OCI-LY7 (cell line): ENCODE measurements at places on chromosomes 2 and 18.

DNA sequence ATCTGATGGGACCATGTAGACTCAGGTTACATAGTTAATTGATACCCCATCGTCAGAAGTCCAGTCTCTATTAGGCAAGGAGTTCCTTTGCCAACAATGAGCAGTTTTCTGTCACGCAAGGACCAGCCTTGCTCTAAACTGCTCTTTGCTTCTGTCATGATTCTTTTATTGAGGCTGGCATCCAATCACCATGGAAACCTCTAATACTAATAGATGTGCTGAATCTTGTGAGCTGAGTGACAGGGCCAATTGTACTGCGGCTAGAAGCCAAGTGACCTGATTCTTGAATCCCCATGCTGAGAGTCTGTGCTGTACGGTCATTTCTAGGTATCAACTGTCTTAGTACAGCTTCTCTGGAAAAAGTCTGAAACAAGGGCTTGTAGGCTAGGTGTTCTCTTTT lies 395.6 kb downstream of the RND3 start:
- no peak for DNase-seq

GRCh38 chr18:8786483-8787370 lies 81.4 kb downstream of the MTCL1 start:
- no peak for DNase-seq

GRCh38 chr18:79988071-79988450 lies 302 bp downstream of the TXNL4A start:
- DNase-seq = peak; percentile 69

DNA sequence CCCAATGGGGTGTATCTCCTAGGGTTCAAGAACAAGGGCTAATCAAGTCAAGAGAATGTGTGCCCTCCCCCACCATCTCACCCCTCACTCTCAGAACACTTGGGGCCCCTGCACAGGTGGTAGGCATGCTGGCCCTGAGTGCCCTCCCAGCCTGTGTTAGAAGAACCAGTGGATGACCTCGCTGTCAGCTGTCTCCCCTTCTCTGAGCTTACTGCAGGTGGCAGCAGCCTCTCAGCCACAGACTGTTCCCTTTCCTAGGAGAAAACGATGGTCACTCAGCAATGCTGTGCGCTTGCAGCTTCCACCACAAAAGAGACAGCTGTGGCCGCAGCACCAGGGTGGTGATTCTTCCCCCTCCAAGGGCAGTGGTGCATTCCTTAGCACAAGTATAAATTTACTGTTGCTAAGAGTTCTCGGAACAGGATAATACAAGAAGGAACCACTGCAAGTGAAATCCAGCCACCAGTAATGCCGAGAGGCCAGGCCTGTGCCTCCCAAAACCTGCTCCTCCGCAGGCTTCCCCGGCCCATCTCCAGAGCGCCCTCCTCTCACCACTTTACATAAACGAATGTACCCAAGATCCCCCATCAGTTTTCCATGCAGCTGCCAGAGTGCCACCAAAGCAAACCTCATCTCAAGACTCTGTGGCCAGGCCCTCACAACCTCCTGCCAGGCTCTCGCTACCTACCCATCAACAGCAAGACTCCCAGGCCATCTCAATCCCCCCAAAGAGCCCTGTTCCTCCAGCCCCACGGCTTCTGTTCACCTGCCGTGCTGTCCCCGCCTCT lies 935 bp upstream of the RAMP1 start:
- peak; percentile 53 for DNase-seq

DNA sequence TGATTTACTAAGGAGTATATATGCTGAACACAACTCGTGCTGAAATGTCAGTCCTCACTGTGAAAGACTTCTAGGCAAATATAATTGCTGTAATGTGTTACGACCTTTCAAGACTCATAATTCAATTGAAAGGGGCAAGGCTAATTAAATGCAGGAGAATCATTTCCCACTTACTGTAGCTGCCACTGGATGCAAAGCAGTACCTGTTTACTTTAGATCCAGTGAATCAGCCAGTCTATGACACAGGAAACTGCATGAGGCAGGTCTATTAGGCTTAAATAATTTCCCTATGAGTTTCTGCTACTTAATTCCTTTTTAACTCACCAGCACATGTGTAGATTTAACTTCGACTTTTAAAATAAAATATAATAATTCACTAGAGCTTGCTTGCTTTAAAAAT lies 125.6 kb downstream of the CTNNA2 start:
- DNase-seq = no peak

GRCh38 chr2:50018921-50019320 lies 864.6 kb upstream of the FSHR start:
- no peak for DNase-seq

GRCh38 chr2:158923180-158923594 lies 45.3 kb upstream of the TANC1 start:
- no peak for DNase-seq

- peak; percentile 65 for DNase-seq
These were observed 18.6 kb upstream of the MRPL19 start for GRCh38 chr2:75627902-75628504.

- peak; percentile 48 for DNase-seq
These were observed 64.1 kb downstream of the PTPN4 start for GRCh38 chr2:119823734-119824334.

- no peak for DNase-seq
These were observed 274.9 kb upstream of the GALNT5 start for GRCh38 chr2:156982615-156983014.

DNA sequence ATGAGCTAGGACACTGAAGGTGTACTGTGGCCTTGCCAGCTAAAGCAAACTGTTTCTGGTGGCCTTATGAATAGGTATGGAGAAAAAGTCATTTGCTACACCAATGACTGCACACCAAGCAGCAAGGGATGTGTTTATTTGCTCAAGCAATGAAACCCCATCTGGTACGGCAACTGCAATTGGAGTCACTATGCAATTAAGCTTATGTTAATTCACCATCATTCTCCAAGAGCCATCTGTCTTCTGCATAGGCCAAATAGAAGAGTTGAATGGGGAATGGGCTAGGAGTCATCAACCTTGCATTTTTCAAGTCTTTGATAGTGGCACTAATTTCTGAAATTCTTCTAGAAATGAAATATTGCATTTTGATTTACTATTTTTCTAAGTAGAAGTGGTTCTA lies 372.0 kb downstream of the KCNJ3 start:
- no peak for DNase-seq

DNA sequence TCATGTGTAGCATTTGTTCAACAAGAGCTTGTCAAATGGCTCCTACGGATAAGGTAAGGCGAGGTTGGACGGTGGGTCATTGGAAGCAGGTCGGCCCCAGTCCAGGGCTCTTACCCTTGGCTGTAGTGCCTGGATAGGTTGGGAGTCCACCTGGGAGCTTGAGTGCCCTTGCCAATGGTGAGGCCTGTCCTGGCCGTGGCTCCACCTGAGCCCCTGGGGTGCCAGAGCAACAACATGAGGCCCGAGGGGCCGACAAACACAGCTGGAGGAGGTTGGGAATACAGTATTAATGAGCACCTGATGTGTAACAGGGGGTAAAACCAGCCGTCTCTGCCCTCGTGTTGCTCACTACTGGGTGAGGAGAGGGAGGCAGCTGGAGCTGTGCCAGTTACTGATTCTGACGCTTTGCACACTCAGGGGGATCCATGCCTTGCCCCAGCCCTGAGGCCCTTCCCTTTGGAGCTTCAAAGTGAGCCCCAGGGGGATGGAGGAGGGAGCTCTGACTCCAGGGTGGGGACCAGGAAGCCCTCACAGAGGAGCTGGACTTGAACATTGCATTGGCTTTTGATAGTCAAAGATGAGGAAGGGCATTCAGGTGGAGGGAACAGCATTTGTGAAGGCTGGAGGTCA lies 87.2 kb downstream of the RHOB start:
- no peak for DNase-seq

GRCh38 chr2:128505575-128506526 lies 187.2 kb upstream of the HS6ST1 start:
- DNase-seq = no peak

DNA sequence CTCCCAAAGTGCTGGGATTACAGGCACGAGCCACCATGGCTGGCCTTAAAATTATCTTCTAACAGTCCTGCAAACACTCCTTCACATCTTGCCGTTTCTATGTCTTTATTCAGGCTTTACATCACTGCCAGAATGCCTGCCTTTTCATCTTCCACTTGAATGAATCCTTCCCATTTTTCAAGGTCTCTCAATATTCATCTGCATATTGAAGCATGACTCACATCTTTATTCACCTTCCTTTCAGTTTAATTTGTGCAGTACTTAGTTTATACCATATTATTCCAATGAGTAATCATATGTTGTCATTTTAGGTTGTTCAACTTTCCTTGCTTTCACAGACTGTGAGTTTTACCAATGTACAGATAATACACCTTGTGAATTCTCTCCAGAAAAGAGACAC lies 510.1 kb upstream of the PIK3C3 start:
- DNase-seq = no peak

DNA sequence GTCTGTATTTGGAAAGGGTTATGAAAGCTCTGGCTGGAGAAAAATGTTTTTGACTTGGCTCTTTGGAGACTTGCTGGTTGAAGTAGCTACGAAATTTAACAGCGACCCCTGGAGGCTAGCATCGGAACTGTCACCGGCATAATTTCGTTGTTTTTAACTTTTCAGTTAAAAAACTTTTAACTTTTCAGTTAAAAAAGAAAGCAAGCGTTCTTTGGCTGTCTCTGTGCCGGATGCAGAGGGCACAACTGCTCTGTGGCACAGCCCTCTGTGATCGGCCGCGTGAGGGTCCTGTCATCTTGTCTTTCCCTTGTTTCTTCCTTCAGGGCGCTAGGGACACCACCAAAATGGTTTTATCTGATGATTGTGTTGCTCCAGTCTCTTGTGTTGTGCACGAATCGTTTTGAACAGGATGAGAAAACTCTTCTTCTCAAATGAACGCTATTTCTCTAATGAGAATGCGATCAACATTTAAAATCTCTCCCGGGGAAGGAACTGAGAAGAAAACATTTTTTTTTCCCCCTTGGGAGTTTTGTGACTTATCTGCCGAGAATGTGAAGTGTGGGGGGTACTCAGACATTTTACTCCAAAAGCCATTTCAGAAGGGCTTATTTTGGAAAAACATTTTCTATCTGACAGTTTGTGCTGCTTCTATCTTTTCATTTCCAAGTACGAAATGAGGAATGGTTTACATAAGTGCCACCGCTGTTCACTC lies 57.1 kb downstream of the ADCYAP1 start:
- peak; percentile 34 for DNase-seq

GRCh38 chr2:118250463-118250862 lies 162.2 kb downstream of the INSIG2 start:
- DNase-seq = no peak

GRCh38 chr2:23230885-23231284 lies 154.1 kb upstream of the KLHL29 start:
- DNase-seq = no peak

DNA sequence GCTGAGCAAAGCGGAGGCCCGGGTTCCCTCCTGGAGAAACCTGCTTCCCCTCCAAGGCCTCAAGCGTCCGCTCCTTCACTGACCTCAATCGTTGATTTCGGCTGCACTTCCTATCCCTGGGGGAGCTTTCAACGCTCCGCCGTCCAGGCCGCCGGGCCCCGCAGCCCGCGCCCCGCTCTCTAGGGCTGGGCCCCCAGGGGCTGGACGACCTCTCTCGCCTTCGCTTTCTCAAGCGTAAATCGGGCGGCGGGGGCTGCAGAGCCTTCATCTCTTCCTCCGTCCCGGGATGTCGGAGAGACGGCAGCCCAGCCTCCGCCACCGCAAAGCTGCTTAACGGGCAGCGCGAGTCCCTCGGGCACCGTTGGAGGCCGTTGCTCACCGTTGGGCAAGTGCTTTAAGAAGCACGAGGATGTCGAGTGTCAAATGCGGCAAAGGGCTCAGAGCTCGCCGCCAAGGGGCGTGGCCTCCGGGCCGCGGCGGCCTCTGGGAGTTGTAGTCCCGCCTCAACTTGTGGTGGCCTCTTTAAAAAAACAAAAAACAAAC lies 8.5 kb downstream of the HES6 start:
- DNase-seq = no peak

GRCh38 chr2:67544286-67544685 lies 147.2 kb downstream of the ETAA1 start:
- DNase-seq = no peak

DNA sequence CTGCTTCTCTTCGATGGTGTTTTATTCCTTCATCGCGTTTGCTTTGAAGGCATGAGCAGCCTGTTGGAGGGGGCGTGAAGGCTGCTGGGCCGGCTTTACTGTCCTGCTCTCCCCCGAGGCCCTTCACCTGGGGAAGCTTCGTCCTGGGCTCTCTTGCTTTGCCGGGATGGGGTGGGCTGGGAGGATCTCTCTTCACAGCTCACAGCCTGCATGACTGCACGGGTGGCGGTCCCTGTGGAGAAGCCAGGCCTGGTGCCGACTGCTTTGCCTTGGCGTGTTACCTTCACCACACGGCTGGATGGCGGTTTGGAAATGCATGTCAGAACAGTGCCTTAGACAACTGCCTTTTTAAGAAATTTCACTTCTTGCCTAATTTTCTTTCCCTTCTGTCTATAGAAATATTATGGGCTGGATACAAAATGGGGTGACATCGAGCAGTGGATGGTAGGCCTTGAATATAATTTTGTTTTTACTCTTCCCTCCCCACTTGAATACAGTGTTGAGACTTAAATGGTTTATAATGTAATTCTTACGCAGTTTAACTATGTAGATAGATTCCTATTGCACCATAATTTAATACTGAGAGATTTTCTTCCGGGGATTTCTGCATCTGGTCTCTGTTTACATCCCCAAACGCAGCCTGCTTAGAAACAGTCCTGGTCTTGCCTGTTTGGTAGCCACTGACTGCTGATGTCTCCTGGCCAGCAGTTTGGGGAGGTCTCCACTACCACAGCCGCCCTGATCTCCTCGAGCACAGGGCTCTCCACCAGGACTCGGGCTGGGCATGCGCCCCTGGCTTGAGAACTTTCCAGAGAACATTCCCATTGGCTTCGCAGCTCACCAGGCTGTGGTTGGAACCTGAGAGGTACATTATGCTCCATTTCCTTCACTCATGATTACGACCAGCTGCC lies 81.0 kb upstream of the RBM44 start:
- no peak for DNase-seq

- no peak for DNase-seq
These were observed 196.1 kb downstream of the MCFD2 start for GRCh38 chr2:46719487-46719886.

DNA sequence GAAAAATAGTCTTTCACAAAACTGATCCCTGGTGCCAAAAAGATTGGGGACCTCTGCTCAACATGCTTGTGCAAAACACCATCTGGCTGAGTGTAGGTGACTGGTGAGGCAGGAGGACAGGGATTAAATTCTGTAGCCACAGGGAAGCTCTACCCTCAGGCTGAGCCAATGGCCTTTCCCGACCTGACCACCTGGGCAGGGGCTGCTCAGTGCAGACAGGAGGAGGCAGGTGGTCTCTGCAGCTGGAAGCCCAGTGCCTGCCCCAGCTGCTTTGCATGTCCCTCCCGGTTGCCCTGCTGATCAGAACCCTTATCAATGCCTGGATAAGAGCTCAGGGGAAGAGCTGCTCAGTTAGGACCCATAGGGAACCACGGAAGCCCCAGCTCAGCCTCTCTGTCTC lies 235.3 kb downstream of the ANKRD36 start:
- DNase-seq = no peak

GRCh38 chr2:143758629-143759330 lies 629.6 kb downstream of the ARHGAP15 start:
- no peak for DNase-seq

GRCh38 chr2:201378496-201379397 lies 21.6 kb upstream of the FLACC1 start:
- no peak for DNase-seq

GRCh38 chr2:179682756-179683155 lies 178.7 kb downstream of the ZNF385B start:
- no peak for DNase-seq

- DNase-seq = no peak
These were observed 208.4 kb downstream of the MGAT5 start for GRCh38 chr2:134462275-134462674.

GRCh38 chr18:34595690-34596089 lies 114.4 kb upstream of the DTNA start:
- no peak for DNase-seq
